ENCODE measurements at places on chromosomes 7 and 10. TPM values are rescaled to one million over a fixed set of nuclear protein-coding genes. Genes with fewer than 3 reads are reported as not detected.

- no peak for DNase-seq
- H3K4me1 ChIP-seq, result peaks cover 3% of the 10 kb centered on the region
- no peak overlapping the region for H3K27ac ChIP-seq
- no peaks in the 10 kb centered on the region for H3K36me3 ChIP-seq
- H3K27me3 ChIP-seq, result no peaks in the 10 kb centered on the region
Measured at GRCh38 chr10:15200626-15201025, 32.1 kb upstream of the NMT2 start.

The SPACDR gene
- total RNA-seq, result 1.8 TPM

- H3K27me3 ChIP-seq, result no peaks in the 10 kb centered on the region
- DNase-seq, result no peak
- no peaks in the 10 kb centered on the region for H3K4me1 ChIP-seq
- H3K36me3 ChIP-seq, result no peaks in the 10 kb centered on the region
- H3K4me3 ChIP-seq, result no peak overlapping the region
Measured at GRCh38 chr7:47225387-47226131, 356.4 kb downstream of the TNS3 start.

DNA sequence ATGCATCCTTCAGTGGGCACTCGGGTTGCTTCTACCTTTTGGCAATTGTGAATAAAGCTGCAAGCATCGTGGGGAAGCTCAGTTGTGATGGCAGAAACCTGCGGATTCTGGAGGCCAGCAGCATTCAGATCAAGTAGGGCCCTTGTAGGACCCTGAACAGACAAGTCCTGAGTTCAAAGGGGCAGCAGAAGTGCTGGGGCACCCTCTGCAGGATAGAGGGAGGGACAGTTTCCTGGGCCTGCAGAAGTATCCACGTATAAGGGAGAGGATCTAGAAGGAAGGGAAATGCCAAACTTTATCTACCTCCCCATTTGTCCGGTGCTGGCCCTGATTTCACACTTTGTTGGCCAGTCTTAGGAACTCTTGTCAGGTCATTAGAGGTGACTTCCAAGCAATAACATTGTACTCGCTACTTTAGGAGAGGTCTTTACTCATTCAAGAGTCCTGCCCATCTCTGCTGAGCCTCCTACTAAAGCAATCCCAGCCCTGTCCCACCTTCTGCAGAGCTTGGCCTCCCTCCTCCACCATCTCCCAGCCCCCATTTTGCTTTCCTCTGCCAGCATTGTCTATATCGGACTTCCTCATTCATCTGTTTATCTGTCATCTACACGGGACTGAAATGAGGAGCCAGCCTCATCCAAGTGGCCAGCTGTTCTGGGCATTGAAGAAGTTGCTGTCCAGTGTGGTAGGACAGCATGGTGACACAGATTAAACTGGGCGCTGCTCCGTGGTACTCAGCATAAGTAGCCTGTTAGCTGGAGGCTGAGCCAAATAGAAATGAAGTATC is 26.6 kb upstream of the R3HCC1L start:
- H3K4me1 ChIP-seq, result no peaks in the 10 kb centered on the region
- no peak for DNase-seq
- no peak overlapping the region for H3K27ac ChIP-seq
- no peaks in the 10 kb centered on the region for H3K27me3 ChIP-seq

GRCh38 chr10:132627666-132628531 is 90.3 kb downstream of the INPP5A start:
- peaks cover 65% of the 10 kb centered on the region for H3K4me1 ChIP-seq
- H3K27me3 ChIP-seq, result no peaks in the 10 kb centered on the region
- DNase-seq, result peak; percentile 54

GRCh38 chr7:16270844-16271243 is 150.5 kb downstream of the CRPPA start:
- no peaks in the 10 kb centered on the region for H3K4me1 ChIP-seq
- H3K36me3 ChIP-seq, result no peaks in the 10 kb centered on the region
- DNase-seq, result no peak

DNA sequence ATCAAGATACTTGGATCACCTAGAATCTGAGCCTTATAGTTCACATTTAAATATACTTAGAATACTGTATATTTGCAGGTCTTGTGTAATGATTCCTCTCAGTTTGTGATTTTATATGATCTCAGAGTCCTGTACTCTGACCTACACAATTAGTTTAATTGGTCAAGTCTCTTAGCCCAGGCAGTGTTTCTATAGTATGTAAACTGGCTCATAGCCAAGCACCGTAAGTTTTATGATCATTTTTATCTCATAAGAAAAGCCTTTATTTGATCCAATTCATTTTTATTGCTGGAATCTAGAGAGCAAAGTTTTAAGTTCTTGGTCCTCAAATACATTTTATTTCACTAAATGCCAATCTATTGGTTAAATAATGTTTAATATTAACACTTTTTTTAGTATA is 242.2 kb downstream of the MALRD1 start:
- no peak overlapping the region for H3K27ac ChIP-seq
- no peaks in the 10 kb centered on the region for H3K27me3 ChIP-seq
- H3K4me1 ChIP-seq, result no peaks in the 10 kb centered on the region
- H3K4me3 ChIP-seq, result no peak overlapping the region

GRCh38 chr7:99943641-99944496 is 14.4 kb upstream of the GJC3 start:
- H3K27me3 ChIP-seq, result no peaks in the 10 kb centered on the region
- H3K4me3 ChIP-seq, result no peak overlapping the region
- H3K4me1 ChIP-seq, result no peaks in the 10 kb centered on the region
- no peaks in the 10 kb centered on the region for H3K36me3 ChIP-seq

The LIPN gene
- total RNA-seq, result 1.9 TPM

The ZNF425 gene
- 1.5 TPM for total RNA-seq

- no peaks in the 10 kb centered on the region for H3K4me1 ChIP-seq
- no peaks in the 10 kb centered on the region for H3K27me3 ChIP-seq
- H3K4me3 ChIP-seq, result no peak overlapping the region
- no peaks in the 10 kb centered on the region for H3K36me3 ChIP-seq
Measured at GRCh38 chr7:8134089-8134733, 127.8 kb downstream of the ICA1 start.

The ATOH7 gene
- total RNA-seq, result not detected

GRCh38 chr7:75616421-75617167 is 122.1 kb downstream of the HIP1 start:
- no peak for DNase-seq
- H3K27ac ChIP-seq, result peak overlapping the region; percentile 79
- H3K4me1 ChIP-seq, result peaks cover 24% of the 10 kb centered on the region
- no peak overlapping the region for H3K4me3 ChIP-seq
- H3K36me3 ChIP-seq, result no peaks in the 10 kb centered on the region

- no peaks in the 10 kb centered on the region for H3K36me3 ChIP-seq
- H3K4me1 ChIP-seq, result peaks cover 2% of the 10 kb centered on the region
- DNase-seq, result no peak
Measured at GRCh38 chr10:131890276-131891195, 10.3 kb upstream of the PPP2R2D start.

The SDK1 gene
- 90.1 TPM for total RNA-seq

- no peak overlapping the region for H3K27ac ChIP-seq
- no peaks in the 10 kb centered on the region for H3K36me3 ChIP-seq
- H3K4me3 ChIP-seq, result no peak overlapping the region
- no peaks in the 10 kb centered on the region for H3K27me3 ChIP-seq
Measured at GRCh38 chr7:32200646-32201045, 130.4 kb upstream of the PDE1C start.

DNA sequence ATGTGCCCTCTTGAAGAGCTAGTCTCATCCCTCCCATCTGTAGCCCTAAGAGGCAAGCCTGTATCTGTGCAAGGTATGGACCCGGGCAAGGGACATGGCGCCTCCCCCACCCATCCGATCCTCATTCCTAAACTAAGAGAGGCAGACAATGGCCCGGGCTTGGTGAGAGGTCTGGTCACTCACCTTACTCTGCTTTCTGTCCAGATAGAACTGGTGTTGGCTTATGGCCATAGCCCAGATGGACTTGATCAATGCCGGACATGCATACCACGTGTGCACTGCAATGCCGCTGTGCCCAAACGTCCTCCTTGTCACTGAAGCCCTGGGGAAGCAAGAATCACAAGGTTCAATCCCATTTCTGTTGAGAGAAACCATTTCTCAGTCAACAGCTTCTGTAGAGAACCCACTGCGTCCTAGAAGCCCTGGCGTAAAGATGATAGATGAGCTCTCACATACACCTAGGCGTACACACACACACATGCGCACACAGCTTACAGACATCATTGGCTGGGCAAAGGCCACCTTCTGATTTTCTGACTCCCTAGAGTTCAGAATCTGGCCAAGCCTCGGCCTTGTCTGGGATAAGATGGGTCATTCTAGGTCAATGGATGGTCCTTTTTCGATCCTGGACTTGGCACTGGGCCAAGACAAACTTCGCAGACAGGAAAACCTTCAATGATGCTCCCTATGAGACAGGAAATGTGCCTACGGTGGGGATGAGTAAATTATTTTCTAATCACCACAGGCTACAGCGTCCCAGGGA is 114.6 kb downstream of the PRPF18 start:
- H3K4me1 ChIP-seq, result peaks cover 18% of the 10 kb centered on the region
- H3K27me3 ChIP-seq, result no peaks in the 10 kb centered on the region
- peaks cover 23% of the 10 kb centered on the region for H3K36me3 ChIP-seq
- H3K4me3 ChIP-seq, result no peak overlapping the region

The PRLHR gene
- total RNA-seq, result not detected

DNA sequence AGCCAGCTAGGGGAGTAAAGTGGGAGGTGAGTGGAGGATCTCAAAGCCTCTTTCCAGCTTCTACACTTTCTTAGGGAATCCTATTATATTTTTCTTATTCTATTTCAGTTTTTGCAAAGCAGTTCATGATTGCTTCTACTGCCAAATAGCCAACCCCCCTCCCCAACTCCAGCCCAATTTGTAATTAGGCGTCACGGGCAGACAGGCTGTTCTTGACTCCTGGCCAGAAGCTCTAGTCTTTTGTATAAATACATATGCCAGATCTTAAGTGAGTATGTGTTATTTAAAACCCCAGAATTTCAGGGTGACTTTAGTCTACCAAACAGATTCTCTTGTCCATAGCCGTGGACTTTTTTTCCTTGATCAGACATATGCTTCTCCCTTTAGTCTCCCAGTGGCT is 255.2 kb downstream of the BUB3 start:
- no peak overlapping the region for H3K27ac ChIP-seq
- H3K36me3 ChIP-seq, result no peaks in the 10 kb centered on the region

DNA sequence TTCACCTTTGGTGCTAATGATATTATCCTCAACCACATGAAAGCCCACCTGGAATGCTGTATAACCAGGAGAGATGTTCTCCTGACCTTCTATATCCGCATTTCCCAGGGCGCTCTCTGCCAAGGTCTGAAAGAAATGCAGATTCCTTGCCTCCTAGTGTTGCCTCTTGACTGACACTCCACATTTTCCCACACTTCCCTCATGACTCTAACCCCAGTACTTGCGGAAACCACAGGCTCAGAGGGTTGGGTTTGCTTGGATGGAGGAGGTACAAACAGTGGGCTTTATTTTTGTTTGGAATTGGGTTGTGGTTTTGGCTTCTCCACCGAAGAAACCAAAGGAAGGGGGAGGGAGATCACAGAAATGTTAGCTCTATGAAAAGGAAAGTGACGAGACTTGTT is 222.9 kb upstream of the CELF2 start:
- H3K4me3 ChIP-seq, result peak overlapping the region; percentile 50
- H3K4me1 ChIP-seq, result peaks cover 9% of the 10 kb centered on the region
- peak overlapping the region; percentile 81 for H3K27ac ChIP-seq
- H3K36me3 ChIP-seq, result no peaks in the 10 kb centered on the region

The HBP1 gene
- total RNA-seq, result 70.2 TPM

GRCh38 chr10:17244700-17245365 is 16.8 kb downstream of the VIM start:
- H3K27me3 ChIP-seq, result no peaks in the 10 kb centered on the region
- H3K27ac ChIP-seq, result no peak overlapping the region
- no peak for DNase-seq

The FAM241B gene
- 3.3 TPM for total RNA-seq

GRCh38 chr10:75688506-75689300 is 257.3 kb downstream of the LRMDA start:
- H3K36me3 ChIP-seq, result no peaks in the 10 kb centered on the region
- H3K27me3 ChIP-seq, result no peaks in the 10 kb centered on the region
- no peak overlapping the region for H3K27ac ChIP-seq
- H3K4me1 ChIP-seq, result peaks cover 5% of the 10 kb centered on the region
- no peak overlapping the region for H3K4me3 ChIP-seq
- DNase-seq, result no peak

- H3K4me1 ChIP-seq, result peaks cover 14% of the 10 kb centered on the region
- H3K36me3 ChIP-seq, result no peaks in the 10 kb centered on the region
- H3K27ac ChIP-seq, result no peak overlapping the region
- H3K4me3 ChIP-seq, result no peak overlapping the region
- no peaks in the 10 kb centered on the region for H3K27me3 ChIP-seq
Measured at GRCh38 chr7:94392393-94392786, 2.3 kb upstream of the COL1A2 start.

- H3K4me1 ChIP-seq, result peaks cover 16% of the 10 kb centered on the region
- H3K36me3 ChIP-seq, result no peaks in the 10 kb centered on the region
- no peak overlapping the region for H3K4me3 ChIP-seq
- H3K27ac ChIP-seq, result no peak overlapping the region
- DNase-seq, result no peak
Measured at GRCh38 chr7:69803699-69804516, 205.6 kb downstream of the AUTS2 start.

The SLIT1 gene
- total RNA-seq, result 0.43 TPM

GRCh38 chr10:98858525-98858924 is 377.1 kb downstream of the HPSE2 start:
- H3K4me1 ChIP-seq, result no peaks in the 10 kb centered on the region
- H3K27me3 ChIP-seq, result no peaks in the 10 kb centered on the region
- no peak overlapping the region for H3K4me3 ChIP-seq
- DNase-seq, result no peak
- H3K36me3 ChIP-seq, result no peaks in the 10 kb centered on the region

GRCh38 chr10:70784016-70784415 is 1.2 kb downstream of the TBATA start:
- no peak overlapping the region for H3K27ac ChIP-seq
- H3K4me1 ChIP-seq, result no peaks in the 10 kb centered on the region
- DNase-seq, result no peak
- no peaks in the 10 kb centered on the region for H3K36me3 ChIP-seq
- no peak overlapping the region for H3K4me3 ChIP-seq

GRCh38 chr7:74401137-74401859 is 52.4 kb upstream of the GTF2IRD1 start:
- no peaks in the 10 kb centered on the region for H3K4me1 ChIP-seq
- H3K4me3 ChIP-seq, result no peak overlapping the region
- no peak for DNase-seq
- no peaks in the 10 kb centered on the region for H3K27me3 ChIP-seq

DNA sequence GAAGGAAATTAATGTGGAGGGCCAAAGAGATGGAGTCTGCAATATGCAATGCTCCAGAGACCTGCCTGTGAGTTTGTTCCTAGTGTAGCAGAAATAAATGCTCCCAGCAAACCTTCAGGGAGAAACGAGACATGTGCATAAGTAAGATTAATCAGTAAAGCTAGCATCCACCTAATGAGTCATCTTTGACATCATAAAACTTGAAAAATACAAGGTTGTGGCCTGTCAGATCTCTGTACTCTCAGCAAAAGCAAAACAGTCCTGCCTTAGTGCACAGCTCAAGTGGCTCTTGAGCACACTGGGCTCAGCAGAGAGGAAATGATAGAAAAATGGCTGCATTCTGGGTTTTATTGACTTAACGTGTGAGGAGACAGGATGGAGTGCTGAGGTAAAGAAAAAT is 32.5 kb upstream of the ERCC6 start:
- no peak for DNase-seq
- H3K27ac ChIP-seq, result no peak overlapping the region
- H3K27me3 ChIP-seq, result no peaks in the 10 kb centered on the region
- no peak overlapping the region for H3K4me3 ChIP-seq
- no peaks in the 10 kb centered on the region for H3K36me3 ChIP-seq

Data from upper lobe of left lung (tissue), 6 donors.